Mammary microvascular endothelial cell (primary cell): ENCODE measurements at places on chromosomes 6 and 20. TPM values are rescaled to one million over a fixed set of nuclear protein-coding genes. Genes with fewer than 3 reads are reported as not detected.

The HLA-DPA1 gene
- total RNA-seq, result 9.8 and 28.3 TPM in 2 replicates

The WFDC10B gene
- not detected in 2 replicates for total RNA-seq

The TAP2 gene
- total RNA-seq, result 31.0 and 34.9 TPM in 2 replicates

The CD83 gene
- 1.2 and 1.9 TPM in 2 replicates for total RNA-seq

The DZANK1 gene
- total RNA-seq, result 0.20 and 0.69 TPM in 2 replicates

The MKKS gene
- 4.8 and 6.2 TPM in 2 replicates for total RNA-seq
